ENCODE measurements at places on chromosomes 6 and 20. TPM values are rescaled to one million over a fixed set of nuclear protein-coding genes. Genes with fewer than 3 reads are reported as not detected.

The CLVS2 gene
- total RNA-seq, result 0.11 TPM

The SLC17A2 gene
- not detected for total RNA-seq

The LPIN3 gene
- total RNA-seq, result 18.6 TPM

The SMIM8 gene
- 12.9 TPM for total RNA-seq

The UNC93A gene
- not detected for total RNA-seq

The GRM1 gene
- total RNA-seq, result 2.2 TPM

The FOXF2 gene
- 0.16 TPM for total RNA-seq

The PNPLA1 gene
- total RNA-seq, result not detected

The VGLL2 gene
- total RNA-seq, result not detected

The WFDC12 gene
- total RNA-seq, result not detected

The TTBK1 gene
- total RNA-seq, result 0.13 TPM

The PSORS1C1 gene
- 1.2 TPM for total RNA-seq

The CD40 gene
- total RNA-seq, result 7.4 TPM

The KIFC1 gene
- 0.97 TPM for total RNA-seq

The ULBP1 gene
- total RNA-seq, result 0.13 TPM

The ZC2HC1B gene
- total RNA-seq, result not detected

The TTI1 gene
- 11.9 TPM for total RNA-seq

The DSE gene
- 10.2 TPM for total RNA-seq

The TXLNB gene
- 125 TPM for total RNA-seq

The ZFP57 gene
- not detected for total RNA-seq

The C2 gene
- 7.6 TPM for total RNA-seq

The DAAM2 gene
- total RNA-seq, result 13.0 TPM

The MYMX gene
- 0.56 TPM for total RNA-seq

The GHRH gene
- total RNA-seq, result 0.97 TPM

The SNPH gene
- 8.9 TPM for total RNA-seq

The DOK5 gene
- total RNA-seq, result 2.9 TPM

The DLK2 gene
- 1.0 TPM for total RNA-seq

The AGPAT1 gene
- total RNA-seq, result 44.2 TPM

The SYCP2 gene
- 0.94 TPM for total RNA-seq

The ZSCAN16 gene
- 1.2 TPM for total RNA-seq

The SMOC2 gene
- total RNA-seq, result 10.9 TPM

The TPD52L1 gene
- total RNA-seq, result 43.5 TPM

The ASIP gene
- total RNA-seq, result 18.9 TPM

The LRRN4 gene
- not detected for total RNA-seq

The TSPO2 gene
- not detected for total RNA-seq

The EPHA7 gene
- total RNA-seq, result 2.4 TPM

The KCNB1 gene
- 1.1 TPM for total RNA-seq

The RSPO3 gene
- total RNA-seq, result 0.67 TPM

The ZDHHC14 gene
- total RNA-seq, result 9.4 TPM

The WFDC2 gene
- 1.0 TPM for total RNA-seq

The CDC40 gene
- total RNA-seq, result 15.0 TPM

The PET117 gene
- total RNA-seq, result 12.0 TPM

The GNAS-AS1 gene
- 0.13 TPM for total RNA-seq

The CALHM5 gene
- total RNA-seq, result 2.2 TPM

The NR2E1 gene
- total RNA-seq, result not detected
